ENCODE measurements at places on chromosomes 7 and 10.

- no peak for DNase-seq
Observed at GRCh38 chr10:124032087-124032935, 61.1 kb downstream of the CHST15 start.

DNA sequence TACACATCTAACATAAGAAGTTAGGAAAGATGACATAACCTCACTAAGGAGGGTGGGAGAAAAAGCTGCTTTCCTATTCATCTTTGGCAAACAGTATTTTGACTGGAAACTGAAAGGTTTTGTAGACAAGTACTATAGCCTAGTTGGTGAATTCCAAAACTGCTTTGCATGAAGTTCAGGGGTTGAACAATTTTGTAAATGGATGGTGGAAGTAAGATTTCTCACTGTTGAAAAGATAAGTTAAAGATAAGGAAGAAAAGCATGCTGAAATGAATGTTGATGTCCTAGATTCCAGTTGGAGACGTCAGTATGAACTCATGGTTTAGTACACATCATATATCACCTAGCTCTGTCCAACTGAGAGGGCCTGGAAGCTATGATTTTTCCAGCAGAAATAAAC lies 159.1 kb upstream of the FEZF1 start:
- DNase-seq: no peak

DNA sequence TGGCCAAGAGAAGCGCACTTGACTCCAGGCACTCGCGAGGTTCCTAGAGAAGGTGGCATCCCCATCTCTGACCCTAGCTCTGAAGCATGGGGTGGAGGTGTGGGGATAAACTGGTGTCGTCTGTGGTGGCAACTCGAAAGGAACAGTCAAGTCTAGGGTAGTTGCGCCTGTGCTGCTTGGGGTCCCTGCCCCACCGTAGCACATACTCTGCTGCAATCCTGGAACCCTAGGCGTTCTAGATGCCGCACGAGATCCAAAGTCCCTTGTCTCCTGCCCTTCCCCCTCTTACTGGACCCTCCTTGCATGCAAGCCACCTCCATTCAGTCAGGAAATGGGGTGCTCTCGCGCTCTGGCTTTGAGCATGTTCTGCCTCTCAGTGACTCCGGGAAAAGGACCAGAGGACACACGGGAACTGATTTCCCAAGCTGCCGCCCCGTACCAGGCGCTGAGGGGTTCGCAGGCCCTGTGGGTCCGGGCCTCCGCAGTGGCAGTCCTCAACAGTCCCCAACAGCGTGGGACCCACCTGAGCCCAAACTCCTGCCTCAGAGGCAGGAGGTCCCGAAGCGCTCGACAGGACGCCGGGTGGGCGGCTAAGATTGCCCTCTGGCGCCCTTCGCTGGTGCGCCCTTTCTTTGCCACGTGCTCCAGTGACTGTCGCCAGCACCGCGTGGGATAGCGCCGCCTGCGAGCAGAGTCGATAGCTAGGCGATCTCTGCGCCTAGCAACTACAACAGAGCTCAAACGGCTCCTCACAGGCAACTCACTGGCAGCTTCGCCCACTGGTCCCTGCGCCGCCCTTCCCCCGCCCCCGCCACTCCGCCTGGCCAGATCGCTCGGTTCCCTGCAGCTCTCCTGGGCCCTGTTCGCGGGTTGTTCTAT lies 452.0 kb downstream of the REEP3 start:
- DNase-seq: no peak

- no peak for DNase-seq
Observed at GRCh38 chr7:26060733-26061677, 91.0 kb upstream of the NFE2L3 start.

GRCh38 chr10:15483215-15484075 lies 112.4 kb upstream of the FAM171A1 start:
- DNase-seq: no peak

DNA sequence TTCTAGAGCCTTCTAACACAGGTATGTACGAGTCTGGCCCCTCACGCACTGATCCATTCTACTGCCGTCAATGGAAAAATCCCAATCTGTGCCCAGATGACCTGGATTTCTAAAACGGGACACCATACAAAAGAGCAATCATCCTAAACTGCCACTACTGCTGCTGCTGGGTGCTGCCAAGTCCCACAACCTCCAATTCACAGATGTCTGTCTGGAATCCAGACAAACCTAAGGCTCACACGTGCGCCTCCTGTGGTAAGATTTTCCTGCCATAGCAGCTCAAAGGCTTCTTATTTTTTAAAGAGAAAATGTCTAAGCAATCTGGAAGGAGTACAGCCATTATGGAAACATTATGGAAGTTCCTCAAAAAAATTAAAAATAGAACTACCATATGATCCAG lies 40.9 kb downstream of the JCAD start:
- DNase-seq: no peak

DNA sequence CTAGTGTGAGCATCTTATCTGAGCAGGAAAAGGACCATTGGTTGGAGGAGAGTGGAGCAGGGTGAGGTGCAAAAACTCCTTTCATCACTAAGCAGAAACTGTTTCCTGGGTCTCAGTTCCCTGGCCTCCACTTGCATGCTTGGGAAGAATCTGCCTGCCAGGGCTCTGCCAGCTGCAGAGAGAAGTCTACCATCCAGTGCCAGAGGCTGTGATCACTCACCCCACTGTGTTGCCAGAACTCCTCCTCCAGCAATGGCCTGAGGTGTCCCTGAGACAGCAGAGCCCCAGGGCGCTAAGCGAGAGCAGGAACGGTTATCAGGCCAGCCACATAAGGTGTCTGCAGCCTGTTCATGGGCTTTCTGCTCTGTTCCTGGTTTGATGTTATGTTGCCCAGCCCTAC lies 991.4 kb downstream of the CCSER2 start:
- DNase-seq: no peak
